Hematopoietic multipotent progenitor cell treated with erythropoietin and hydrocortisone succinate and interleukin-3 and kit ligand, for 8 days (in vitro differentiated cells): ENCODE measurements at places on chromosomes 16 and 17.
A peak's percentile ranks its signal among the peaks of the same experiment; 100 is the strongest.

GRCh38 chr17:65297916-65298315 lies 160.7 kb downstream of the RGS9 start:
- DNase-seq, result no peak

DNA sequence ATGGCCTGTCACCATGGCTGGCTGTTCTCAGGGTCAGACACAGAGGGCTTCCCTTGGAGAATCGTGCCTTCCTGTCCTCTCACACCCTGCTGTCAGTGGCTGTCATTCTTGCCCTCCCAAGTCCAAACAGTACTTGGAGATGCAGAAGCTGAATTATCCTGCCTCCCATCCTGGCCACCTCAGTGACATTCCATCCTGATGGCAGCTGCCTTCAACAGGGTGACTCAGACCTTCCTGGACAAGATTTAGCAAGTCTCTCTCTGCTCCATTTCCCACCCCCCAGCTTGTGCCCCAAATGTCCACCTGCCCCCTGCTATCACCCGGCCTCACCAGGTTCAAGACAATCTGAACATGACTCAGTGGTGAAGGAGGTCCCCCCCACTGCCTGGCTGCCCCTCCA lies 4.8 kb upstream of the KRT36 start:
- no peak for DNase-seq

GRCh38 chr16:83441517-83441916 lies 366.3 kb upstream of the HSBP1 start:
- DNase-seq, result no peak

- DNase-seq, result peak; percentile 52
Measured at GRCh38 chr17:74199306-74200092, 4.0 kb upstream of the RPL38 start.

GRCh38 chr16:46932802-46933201 lies 40.7 kb downstream of the DNAJA2 start:
- DNase-seq, result no peak

DNA sequence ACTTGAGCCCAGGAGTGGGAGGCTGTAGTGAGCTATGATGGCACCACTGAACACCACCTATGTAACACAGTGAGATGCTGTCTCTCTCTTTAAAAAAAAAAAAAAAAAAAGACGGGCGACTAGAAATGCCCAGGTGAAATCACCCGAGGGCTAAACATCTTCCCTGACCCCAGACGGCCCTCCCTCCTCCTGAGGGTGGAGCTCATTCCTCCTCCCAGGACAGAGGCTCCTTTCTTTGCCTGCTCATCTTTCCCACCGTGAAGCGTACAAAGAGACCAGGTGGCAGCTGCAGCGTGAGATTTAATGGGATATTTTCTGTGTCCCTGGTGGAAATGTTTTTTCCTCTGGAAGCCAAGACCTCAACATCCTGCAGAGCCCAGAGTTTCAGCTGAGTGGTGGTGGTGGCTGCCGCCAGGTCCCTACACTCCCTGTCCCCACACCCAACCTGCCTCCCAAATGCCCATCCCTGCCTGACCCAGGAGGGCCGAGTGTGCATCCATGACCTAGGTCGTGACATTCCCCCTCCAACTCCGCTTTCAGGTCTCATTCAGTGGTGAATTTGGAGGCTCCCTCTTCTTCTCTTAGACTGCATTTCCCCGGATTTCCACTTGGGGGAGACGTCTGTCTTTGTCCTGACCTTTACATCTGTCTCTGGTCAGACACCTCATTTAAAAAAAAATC lies 14.4 kb upstream of the GPRC5B start:
- DNase-seq, result peak; percentile 57

- DNase-seq, result no peak
Measured at GRCh38 chr16:20049831-20050230, 23.9 kb downstream of the GPR139 start.

DNA sequence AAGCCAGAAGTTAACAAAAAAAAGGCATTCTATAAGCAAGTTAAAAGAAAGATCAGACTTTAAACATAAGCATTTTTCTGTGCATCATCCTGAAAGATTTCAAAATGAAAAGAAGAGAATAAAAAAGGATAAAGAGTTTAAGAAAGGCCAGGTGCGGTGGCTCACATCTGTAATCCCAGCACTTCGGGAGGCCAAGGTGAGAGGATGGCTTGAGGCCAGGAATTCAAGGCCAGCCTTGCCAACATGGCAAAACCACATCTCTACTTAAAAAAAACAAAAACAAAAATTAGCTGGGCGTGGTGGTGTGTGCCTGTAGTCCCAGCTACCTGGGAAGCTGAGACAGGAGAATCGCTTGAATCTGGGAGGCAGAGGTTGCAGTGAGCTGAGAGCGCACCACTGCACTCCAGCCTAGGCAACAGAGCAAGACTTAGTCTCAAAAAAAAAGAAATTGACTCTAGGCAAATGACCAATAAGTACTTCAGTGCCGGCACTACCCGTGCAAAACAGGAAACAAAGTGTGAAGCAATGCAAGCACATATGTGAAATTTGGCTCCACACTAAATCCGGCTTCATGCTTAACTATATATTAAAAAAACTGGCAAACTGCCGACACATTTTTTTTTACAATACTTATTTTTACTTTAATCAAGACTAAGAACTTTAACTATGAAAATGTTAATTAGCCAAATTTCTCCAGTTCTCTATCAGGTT lies 83.2 kb upstream of the C17orf78 start:
- DNase-seq, result peak; percentile 29

- no peak for DNase-seq
Measured at GRCh38 chr16:4463522-4464163, 10.8 kb downstream of the NMRAL1 start.

GRCh38 chr17:11885051-11885450 lies 112.2 kb downstream of the ZNF18 start:
- DNase-seq, result no peak

DNA sequence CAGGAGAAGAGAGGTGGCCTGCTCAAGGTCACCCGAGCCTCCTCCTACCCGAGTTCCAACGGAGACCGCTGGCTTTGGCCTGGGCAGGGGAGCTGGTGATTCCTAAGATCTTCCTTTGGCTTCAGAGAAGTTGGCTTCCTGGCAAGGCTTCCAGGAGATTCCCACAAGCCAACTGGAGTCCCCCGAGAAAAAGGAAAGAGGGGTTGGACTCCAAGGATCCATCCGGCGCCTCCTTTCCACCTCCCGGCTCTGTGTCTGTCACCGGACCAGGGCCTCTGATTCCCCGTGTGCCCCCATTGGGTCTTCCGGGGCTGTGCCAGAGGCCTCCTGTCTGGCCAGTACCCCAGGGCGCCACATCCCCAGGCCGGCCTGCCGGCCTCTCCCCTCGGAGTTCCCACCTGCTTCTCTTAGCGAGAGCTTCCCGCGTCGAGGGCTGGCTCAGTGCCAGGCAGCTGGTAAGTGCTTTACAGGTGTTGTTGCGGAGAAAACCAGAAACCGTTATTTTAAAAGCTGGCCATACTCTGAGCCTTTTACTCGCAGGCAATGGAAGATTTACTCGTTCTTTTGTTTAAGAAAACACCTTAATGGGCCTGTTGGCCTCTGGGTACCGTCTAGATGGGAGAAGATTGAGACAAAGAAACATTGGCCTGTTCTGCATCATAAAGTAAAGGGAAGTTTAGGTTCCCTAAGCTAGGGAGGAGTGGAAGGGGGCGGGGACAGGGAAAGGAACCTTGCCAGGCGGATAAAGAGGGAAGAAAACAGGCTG lies 258.4 kb upstream of the SDK2 start:
- DNase-seq, result no peak

DNA sequence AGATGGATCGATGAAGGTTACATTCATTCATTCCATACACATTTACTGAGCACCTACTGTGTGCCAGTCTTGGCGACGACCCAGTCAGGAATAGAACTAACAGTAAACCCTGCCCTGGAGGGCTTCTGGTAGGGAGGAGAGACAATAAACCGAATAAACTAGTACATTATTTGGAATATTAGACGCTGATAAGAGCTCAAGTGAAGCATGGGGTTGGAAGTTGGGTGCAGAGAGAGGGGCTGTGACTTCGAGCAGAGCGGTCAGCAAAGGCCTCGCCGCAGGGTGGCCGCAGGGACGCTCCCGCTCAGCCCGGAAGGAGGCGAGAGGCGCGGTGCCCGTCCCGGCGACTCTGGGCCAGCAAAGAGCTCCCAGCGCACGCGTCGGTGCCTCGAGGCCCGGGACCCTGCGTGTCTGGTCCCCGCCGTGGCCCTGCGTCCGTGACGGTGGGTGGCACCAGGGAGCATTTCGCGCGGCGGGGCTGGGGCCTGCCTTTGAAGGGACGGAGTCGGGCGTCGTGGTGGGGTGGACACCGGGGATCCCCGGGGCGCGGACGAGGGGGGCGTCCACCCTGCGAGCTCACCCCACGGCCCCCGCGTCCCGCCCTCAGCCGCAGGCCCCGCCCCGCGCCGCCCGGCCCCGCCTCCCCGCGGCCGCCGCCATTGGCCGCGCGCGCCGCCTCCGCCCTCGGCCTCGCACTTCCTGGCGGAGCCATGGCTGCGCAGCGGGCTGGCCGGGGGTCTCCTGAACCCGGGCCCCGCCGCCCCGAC lies at the start of gene KLHL36:
Gene KLHL36, plus strand, starts transcription at position 684 of the 767 bp plus-strand sequence. CDS start 2,357 bp downstream, outside the sequence.
- peak; percentile 17 for DNase-seq

GRCh38 chr17:64028874-64029464 lies 8.5 kb upstream of the ICAM2 start:
- DNase-seq, result peak; percentile 79

GRCh38 chr16:48833461-48833860 lies 223.5 kb upstream of the N4BP1 start:
- DNase-seq, result no peak

DNA sequence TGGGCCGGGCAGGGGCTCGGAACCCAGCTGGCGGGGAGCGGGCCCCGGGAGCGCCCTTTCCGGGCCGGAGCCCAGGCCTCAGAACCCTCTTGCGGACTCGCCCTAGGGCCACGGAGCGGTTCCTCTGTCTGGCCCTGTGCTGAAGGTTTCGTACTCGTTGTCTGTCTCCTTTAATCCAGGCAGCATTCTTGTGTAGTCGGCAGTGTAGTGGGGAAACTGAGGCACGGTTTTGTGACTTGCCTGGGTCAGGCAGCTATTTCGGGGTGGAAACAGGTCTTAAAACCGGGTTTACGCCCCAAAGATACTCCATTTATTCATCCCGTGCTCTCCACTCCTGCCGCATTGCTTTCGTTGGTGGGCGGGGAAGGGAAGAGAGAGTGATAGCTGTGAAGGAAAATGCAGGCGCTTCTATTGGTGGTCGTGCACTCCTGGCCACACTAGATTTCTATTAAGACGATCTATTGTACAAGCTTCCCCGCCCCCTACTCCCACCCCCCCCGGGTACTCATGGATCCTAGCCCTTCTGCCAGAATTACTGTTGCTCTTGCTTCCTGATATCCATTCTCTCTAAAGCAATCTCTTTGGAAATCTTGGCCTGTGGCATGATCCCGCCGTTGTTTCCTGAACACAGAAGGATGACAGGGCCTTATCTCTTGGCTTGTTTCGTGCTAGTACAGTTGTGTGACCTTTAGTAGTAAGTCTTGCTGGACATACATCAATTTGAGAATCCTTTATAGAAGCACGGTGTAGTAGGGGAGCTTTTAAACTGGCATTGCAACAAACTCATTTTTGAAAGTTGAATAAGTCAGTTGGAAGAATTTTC lies 751 bp downstream of the DCAF7 start:
- DNase-seq, result peak; percentile 66

GRCh38 chr17:14038206-14038605 lies 31.1 kb upstream of the COX10 start:
- peak; percentile 17 for DNase-seq

- no peak for DNase-seq
Measured at GRCh38 chr17:29659155-29659554, 36.4 kb upstream of the CORO6 start.

DNA sequence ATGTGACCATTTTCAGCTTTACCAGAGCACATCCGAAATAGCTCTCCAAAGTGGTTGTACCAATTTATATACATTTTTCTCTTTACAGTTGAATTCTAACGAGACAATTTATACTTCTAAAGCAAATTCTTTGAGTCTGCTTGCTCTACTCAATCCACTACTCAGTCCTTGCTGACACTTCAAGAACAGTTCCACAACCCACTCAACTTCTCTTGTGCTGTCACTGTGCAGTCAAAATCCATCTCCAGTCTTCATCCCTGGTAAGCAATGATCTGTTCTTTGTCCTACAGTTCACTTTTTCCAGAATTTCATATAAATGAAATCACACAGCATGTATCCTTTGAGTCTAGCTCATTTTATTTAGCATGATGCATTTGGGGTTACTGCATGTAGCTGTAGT lies 30.6 kb downstream of the NETO2 start:
- no peak for DNase-seq

GRCh38 chr17:5975661-5976060 lies 94.5 kb upstream of the WSCD1 start:
- DNase-seq, result no peak

DNA sequence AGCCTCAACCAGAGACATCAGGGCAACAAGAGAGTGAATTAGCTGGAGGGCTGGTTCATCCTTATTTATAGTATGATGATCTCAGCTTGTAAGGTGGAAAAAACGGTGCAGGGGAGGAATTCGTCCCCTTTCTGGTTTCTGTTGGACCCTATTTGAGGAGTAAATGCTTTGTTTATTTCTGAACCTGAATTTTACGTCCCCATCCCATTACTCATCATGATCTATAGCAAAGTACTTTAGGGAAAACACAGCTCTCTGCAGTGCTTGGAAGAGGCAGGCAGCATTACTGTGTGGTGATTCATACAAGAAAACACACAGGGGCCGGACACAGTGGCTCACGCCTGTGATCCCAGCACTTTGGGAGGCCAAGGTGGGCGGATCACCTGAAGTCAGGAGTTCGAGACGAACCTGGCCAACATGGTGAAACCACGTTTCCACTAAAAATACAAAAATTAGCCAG lies 8.0 kb upstream of the VAT1L start:
- DNase-seq, result no peak

DNA sequence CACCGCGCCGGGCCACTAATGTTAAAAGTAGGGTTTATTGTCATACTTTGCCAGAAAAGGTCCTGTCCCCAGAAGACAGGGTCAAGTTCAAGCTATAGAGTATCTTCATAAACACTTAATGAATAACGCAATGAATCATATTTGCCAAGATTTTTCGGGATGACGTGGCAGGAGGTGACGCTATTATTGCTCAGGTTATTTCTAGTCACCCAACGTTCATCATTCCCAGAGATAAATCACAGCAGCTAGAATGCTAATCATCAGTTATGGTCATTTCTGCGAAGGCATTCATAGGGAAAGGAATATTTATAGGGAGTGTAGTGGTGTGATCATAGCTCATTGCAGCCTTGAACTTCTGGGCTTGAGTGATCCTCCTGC lies 2.0 kb downstream of the TMC5 start:
- no peak for DNase-seq

- DNase-seq, result no peak
Measured at GRCh38 chr16:28923652-28924398, 1.2 kb downstream of the RABEP2 start.

GRCh38 chr16:69889295-69889964 lies 61.7 kb upstream of the CLEC18A start:
- DNase-seq, result no peak

DNA sequence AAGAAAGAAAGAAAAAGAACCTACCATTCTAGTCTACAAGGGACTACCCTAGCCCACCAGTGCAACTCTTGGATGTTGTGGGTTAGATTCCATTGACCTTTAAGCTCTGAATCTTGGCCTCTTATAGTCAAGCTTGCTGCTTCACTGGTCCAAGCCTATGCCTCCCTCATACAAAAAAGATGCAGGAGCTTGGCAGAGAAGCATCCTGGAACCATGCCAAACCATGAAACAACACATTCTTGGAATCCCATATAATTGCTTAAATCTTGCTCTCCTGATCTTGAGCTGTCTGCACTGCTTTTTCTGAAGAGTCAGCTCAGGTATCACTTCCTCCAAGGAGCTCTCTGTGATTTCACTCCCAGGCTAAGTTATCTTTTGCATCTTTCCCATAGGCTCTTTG lies 117.9 kb upstream of the GPR139 start:
- no peak for DNase-seq
